ENCODE measurements at places on chromosomes 4 and X. TPM values are rescaled to one million over a fixed set of nuclear protein-coding genes. Genes with fewer than 3 reads are reported as not detected.

LRPAP1 gene
- polyA plus RNA-seq: 174 TPM

HSFX1 gene
- polyA plus RNA-seq: 1.6 TPM

MAGEA3 gene
- polyA plus RNA-seq: not detected

COL4A6 gene
- polyA plus RNA-seq: 17.7 TPM

ADH4 gene
- 1.1 TPM for polyA plus RNA-seq

AIFM1 gene
- polyA plus RNA-seq: 22.7 TPM
